Activated CD8-positive, alpha-beta T cell treated with anti-CD3 and anti-CD28 coated beads for 36 hours (primary cell): ENCODE measurements at places on chromosomes 6 and 20. TPM values are rescaled to one million over a fixed set of nuclear protein-coding genes. Genes with fewer than 3 reads are reported as not detected.

Gene UNC5CL
- total RNA-seq, result 2.3 TPM

DNA sequence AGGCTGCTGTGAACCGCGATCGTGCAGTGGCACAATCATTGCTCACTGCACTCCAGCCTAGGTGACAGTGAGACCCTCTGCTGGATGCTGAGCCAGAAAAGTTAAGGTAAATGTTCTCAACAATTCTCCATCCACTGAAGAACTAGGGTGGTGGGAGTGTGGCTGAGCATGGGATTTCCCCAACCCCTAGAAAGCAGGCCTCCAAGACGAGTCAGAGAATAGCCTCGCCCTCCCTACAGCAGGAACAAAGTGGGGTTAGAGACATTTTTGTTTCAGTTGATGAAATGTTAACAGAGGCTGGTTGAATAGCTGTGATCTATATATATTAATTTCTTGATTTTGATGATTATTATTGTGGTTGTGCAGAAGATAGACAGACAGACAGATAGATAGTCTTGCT lies 6.1 kb upstream of the ALDH8A1 start:
- no peak overlapping the region for H3K27ac ChIP-seq
- no peaks in the 10 kb centered on the region for H3K27me3 ChIP-seq
- no peak overlapping the region for H3K4me3 ChIP-seq
- H3K36me3 ChIP-seq, result peaks cover 20% of the 10 kb centered on the region
- DNase-seq, result peak; percentile 26

Gene DDX43
- total RNA-seq, result 0.16 TPM

Gene ANKEF1
- 0.45 TPM for total RNA-seq

DNA sequence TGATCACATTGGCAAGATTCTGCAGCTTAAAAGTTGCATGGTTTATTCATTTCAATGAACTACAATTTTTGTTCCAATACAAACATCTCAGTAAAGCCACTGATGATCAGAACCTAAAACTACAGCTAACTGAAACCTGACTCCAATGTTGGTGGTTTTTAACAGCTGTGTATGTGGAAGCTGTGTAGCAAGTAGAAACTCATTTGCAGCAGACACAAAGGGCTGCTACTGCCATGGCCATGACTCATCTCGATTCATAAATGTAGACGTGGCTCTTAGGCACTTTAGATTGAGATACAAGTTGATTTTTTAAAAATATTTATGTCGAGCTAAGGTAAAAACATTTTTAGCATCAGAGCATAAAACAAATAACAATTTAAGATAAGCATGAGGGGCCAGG lies 19.5 kb upstream of the MAP3K4 start:
- H3K4me3 ChIP-seq, result no peak overlapping the region
- DNase-seq, result no peak
- H3K4me1 ChIP-seq, result no peaks in the 10 kb centered on the region
- H3K36me3 ChIP-seq, result no peaks in the 10 kb centered on the region

GRCh38 chr6:112827793-112828192 lies 480.7 kb downstream of the RFPL4B start:
- H3K27me3 ChIP-seq, result no peaks in the 10 kb centered on the region
- no peak for DNase-seq
- no peaks in the 10 kb centered on the region for H3K36me3 ChIP-seq
- H3K4me3 ChIP-seq, result no peak overlapping the region
- H3K4me1 ChIP-seq, result no peaks in the 10 kb centered on the region

Gene VGLL2
- not detected for total RNA-seq

- H3K27ac ChIP-seq, result no peak overlapping the region
- no peaks in the 10 kb centered on the region for H3K36me3 ChIP-seq
- peaks cover 3% of the 10 kb centered on the region for H3K27me3 ChIP-seq
- H3K4me1 ChIP-seq, result peaks cover 30% of the 10 kb centered on the region
Observed at GRCh38 chr20:49979030-49979832, 3.5 kb upstream of the SNAI1 start.

Gene TGM3
- total RNA-seq, result not detected
